ENCODE measurements at places on chromosomes 7 and 10.

DNA sequence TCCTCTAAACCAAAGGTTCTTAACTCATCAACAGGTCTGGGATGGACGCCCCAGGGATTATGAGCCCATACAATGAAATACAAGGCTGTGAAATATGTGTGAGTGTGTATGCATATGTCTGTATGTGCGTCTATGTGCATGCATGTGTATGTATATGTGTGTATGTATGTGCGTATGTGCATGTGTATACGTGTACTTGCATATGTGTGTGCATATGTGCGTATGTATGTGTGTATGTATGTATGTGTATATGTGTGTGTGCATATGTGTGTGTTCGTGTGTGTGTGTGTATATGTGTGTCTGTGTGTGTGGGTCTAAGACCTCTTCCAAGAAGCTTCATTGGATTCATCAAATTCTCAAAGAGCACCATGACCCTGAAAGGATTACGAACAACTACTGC, 112.3 kb downstream of the SFMBT2 start:
- DNase-seq = no peak

- DNase-seq = no peak
Measured at GRCh38 chr10:123781324-123781900, 110.2 kb downstream of the CPXM2 start.

- DNase-seq = no peak
Measured at GRCh38 chr10:78004215-78005026, 24.9 kb downstream of the POLR3A start.

DNA sequence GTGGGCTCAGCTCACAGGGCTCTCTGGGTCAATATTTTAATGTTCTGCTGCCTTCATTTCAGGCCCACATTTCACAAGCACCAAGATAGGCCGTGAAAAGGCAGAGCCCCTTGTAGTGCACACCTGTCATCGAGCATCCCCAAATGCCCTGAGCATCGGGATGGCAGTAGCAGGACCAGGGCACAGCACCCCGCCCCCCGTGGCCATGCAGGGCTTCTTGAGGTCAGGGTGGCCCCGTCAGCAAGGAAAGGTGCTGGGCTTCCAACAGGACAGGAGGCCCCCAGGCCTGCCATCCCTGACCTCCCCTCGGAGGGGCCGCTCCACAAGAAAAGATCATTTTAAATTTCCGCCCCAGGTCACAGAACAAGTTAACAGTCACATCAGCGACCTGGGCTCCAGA, 2.9 kb upstream of the CNPY1 start:
- no peak for DNase-seq

DNA sequence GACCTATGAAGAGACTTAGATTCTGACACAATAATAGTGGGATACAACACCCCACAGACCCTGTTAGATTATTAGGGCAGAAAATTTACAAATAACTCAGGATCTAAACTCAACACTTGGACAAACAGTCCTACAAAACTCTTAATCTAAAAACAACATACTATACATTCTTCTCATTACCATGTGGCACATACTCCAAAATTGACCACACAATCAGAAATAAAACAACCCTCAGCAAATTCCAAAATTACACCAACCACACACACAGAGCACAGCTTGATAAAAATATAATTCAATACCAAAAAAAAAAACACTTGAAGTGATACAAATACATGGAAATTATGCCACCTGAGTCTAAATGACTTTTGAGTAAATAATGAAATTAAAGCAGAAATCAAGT, 7.8 kb downstream of the ZNF680 start:
- no peak for DNase-seq

DNA sequence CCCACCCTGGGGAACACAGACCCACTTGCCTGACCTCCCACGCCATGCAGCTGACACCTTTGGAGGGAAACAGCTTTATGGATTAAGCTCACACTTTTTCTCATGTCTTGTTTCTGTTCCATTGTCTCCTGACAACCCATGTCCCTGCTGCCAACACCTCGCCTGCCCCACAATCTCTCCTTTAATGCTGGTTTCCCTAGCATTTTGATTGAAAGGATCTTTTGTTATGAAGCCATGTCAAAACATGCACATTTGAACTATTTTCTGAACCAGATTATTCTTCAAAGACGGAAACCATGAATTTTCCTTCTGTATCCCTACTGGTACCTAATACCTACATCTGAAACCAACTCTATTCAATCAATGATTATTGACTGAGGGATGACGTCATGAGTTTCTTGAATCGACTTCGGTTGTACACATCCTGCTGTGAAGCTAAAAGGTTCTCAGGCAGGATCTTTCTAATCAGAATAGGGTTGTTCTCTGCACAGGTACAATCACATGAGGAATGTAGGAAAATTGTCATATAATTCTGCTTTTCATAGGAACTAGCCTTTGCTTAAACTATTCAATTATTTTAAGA, 106.2 kb upstream of the NEBL start:
- no peak for DNase-seq

- DNase-seq = no peak
Measured at GRCh38 chr10:72935361-72935760, 19.2 kb downstream of the PLA2G12B start.

DNA sequence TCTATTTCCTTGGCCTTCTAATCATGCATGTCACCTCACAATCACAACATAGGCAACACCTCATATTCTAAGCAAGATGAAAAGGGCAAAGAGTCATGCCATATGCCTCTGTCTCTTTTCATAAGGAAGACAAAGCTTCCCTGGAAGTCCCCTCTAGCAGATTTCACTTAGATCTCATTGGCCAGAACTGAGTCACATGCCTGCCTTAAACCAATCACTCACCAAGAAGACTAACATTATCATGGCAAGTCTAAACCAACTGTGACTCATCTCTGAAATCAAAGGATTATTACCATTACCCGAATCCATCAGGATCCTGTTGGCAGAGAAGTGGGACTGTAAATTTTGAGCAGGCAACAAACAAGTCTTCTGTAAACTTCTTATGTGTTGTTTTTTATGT, 27.8 kb downstream of the CAV1 start:
- DNase-seq = no peak

- DNase-seq = no peak
Measured at GRCh38 chr10:120749072-120749471, 102.1 kb upstream of the WDR11 start.

DNA sequence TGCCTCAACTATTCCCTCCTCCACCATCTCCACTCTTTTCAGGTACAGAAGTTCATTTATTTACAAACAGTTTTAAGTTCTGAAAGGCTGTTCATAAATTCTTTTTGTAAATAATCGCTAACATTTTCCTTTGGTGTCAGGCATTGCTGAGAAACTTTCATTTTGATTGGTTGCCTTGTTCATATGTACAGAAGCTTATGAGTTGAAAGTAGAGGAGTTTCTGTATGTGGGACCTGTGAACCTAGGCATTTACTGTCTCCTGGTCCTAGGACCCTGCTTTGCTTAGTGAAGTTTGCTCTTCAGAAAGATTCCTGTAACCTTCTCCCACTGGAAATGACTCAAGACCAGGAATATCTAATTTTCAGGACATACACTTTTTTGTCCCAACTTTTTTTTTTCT, 30.4 kb downstream of the CCSER2 start:
- no peak for DNase-seq

DNA sequence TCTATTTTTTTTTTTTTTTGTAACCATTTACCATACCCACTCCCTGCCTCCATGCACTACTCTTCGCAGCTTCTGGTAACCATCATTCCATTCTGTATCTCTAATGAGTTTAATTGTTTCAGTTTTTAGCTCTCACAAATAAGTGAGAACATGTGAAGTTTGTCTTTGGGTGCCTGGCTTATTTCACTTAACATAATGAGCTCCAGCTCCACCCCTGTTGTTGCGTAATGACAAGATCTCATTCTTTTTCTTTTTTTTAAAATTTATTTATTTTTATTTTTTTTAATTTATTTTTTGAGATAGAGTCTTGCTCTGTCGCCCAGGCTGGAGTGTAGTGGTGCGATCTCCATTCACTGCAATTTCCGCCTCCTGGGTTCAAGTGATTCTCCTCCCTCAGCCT, 142.3 kb upstream of the PCLO start:
- DNase-seq = no peak

DNA sequence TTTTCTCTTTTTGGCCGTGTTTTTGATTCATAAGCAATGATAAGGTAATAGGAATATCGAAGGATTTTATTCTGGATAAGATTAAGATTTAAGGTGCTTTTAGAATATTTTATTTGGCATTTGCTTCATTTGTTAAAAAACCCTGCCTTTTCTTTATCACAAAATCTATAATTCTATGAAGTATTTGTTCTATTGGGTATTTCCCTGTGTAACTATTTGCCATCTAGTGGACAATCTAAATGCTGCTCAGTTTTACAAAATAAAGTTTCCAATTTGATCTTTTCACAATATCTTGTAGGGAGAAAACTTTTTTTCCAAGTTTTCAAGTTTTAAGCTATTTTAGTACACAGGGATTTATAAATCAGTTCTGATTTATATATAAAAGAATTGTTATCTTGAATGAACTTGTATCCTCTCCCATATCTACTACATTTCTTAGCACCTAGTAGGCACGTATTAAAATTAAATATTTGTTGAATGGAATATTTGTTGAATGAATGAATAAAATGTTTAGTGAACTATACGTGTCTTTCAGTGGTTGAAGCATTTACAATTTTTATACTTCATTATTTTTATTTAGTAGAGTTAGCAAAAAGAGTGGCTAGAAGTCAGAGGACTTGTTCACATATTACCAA, 26.5 kb downstream of the ANKRD7 start:
- no peak for DNase-seq

DNA sequence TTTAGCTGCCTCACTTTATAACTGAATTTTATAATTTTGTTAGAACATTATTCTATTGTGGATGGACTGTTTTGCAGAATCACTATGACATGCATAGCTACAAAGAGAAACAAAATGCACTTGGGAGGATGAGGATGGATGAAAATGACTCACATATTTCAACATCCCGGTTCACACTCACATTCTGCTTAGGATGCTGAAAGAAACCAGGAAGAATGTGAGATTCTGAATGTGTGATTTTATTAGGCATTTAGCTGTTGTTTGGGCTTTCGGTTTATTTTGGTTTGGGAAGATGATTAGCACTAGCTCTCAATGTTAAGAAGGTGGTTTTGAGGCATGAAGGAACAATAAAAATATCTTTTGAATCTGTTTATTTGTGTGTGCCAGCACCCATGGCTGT, 235.5 kb downstream of the SEMA3E start:
- no peak for DNase-seq

DNA sequence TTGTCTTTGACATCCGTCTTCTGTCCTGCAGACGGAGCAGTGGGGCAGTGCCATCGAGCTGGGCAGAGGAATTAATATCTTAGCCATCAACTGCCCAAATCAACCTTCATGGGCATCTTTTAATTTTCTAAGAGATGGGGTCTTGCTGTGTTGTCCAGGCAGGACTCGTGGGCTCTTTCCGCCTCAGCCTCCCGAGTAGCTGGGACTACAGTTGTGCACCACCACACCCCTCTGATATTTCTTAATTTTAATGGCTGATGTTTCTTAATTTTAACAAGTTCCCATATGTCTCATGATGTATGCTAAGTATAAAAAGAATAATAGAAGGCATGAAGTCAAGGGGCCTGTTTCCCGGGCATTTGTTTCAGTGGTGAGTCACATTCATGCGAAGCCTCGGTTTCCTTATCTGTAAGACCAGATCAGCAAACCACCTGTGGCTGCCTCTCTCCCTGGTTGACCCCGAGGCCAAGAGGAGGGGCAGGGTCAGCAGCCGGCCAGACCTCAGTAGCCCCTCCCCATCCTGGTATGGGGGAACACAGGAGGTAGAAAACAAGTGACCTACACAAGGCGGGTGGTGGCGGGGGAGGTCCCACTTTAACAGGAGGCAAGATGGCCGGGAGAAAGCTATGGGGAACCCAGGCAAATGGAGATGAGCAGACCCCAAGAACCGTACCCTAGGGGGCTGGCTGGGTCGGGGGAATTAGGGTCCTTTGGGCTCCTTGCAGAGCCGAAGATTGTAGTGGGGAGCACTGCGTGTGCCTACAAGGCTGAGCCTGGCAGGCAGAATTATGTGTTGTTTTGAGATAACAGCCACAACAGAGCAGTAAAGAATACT, 85.5 kb downstream of the CUX1 start:
- DNase-seq = no peak

- DNase-seq = peak; percentile 33
Measured at GRCh38 chr10:44925224-44925623, 14.1 kb downstream of the TMEM72 start.

DNA sequence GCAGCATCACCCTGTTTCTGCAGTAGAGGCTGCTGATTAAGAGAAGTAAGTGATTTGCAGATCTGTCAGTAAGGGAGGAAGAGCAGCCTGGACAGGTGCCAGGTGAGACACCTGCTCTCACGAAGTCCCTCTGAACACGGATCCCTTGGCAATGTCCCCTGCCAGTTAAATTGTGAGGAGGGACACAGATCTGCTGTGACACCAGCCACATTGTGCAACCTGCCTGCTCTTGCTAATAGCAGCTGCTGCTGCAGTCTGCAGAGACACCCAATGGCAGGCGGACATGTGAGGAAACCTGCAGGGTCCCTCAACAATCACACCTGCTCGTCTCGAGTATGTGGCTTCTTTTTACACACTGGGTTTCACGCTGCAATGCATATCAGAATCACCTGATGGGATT, 31.9 kb downstream of the ANXA11 start:
- DNase-seq = no peak

DNA sequence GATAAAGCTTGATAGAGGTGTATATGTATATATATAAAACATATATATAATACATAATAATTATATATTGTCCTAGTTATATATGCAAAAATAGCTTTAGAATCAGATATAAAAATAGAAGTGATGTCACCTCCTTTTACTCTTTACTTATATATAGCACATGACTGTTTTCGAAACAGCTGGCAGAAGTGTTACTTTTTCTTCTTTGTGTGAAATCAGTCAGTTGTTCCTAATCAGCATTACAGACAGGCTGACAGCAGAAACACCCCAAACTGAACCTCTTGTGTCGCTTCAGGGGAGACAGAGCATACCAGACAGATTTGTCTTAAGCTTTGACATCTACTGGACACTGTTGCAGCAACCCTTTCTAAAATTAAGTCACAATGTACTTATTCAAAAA, 684.9 kb upstream of the CELF2 start:
- no peak for DNase-seq

- DNase-seq = no peak
Measured at GRCh38 chr10:112855134-112855533, 94.9 kb upstream of the TCF7L2 start.

DNA sequence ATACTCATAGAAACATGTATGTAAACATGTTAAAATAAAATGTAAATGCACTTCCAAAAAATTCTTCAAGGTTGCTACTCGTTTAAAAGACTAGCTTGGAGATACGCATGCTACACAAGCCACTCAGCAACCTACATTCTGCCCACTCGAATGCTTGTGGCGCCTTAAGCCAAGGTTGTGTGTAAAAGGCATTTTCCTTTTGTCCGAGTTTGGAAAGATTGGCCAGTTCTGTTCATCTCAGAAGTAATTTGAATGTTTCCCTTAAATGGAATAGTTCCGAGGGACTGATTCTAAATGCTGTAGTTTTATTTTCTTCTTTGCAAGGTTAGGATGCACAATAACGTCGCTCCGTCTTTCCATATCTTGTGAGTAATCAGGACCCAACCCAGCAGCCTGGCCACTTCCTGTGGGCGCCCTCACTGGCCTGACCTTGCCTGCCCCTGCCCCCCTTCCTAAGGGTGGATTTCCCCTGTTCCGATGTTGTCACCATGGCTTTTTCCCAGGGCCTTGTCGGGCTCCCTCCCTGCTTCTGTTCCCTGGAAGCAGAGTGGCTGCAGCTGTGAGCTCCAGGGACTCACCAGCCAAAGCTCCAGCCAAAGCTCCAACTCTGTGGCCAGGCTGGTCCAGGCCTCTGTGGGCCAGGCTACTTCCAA, 70.6 kb downstream of the PTPRE start:
- no peak for DNase-seq

- no peak for DNase-seq
Measured at GRCh38 chr7:138563808-138564207, 103.7 kb downstream of the TRIM24 start.
